ENCODE measurements at places on chromosomes 16 and 17. TPM values are rescaled to one million over a fixed set of nuclear protein-coding genes. Genes with fewer than 3 reads are reported as not detected.

CCT6B gene
- 0.59 TPM for total RNA-seq

CIBAR2 gene
- total RNA-seq, result not detected

DNA sequence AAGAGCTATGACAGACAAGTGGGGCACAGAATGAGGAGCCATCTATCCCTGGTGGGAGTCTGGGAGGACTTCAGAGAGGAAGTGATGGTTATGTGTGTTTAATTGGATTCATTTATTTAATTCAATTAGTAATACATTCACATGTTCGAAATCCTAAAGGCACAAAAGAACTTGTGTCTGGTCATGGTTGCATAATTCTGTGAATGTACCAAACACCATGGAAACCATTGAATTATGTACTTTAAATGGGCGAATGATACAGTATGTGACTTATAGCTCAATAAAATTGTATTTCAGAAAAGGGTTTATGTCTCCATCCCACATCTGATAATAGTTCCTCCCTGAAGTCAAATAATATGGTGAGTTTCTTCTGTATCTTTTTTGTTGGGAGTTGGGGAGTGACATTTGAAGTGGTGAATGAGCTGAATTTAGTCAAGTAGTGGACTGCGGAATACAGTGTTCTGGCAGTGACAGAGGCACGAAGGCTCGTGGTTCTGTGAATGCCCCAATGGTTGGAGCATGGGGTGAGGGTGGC is 19.8 kb upstream of the G6PC1 start:
- DNase-seq, result no peak

PAQR4 gene
- total RNA-seq, result 15.9 TPM

TAF1C gene
- 13.8 TPM for total RNA-seq

NTN1 gene
- total RNA-seq, result under 0.01 TPM
